ENCODE measurements at places on chromosomes 11 and 22.

- no peak for DNase-seq
Measured at GRCh38 chr11:94694309-94695060, 73.7 kb upstream of the AMOTL1 start.

DNA sequence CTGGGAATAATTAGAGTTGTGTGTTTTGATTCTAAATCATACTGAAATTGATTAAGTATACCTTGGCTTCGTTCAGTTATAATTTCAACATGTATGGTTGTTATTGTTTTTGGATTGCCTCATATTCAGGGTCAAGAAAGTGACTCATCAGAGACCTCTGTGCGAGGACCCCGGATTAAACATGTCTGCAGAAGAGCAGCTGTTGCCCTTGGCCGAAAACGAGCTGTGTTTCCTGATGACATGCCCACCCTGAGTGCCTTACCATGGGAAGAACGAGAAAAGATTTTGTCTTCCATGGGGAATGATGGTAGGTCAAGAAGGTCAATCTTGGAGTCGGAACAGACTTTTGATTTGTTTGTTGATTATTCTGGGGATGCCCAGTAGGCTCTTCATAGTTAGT is 40.4 kb downstream of the KMT2A start:
- DNase-seq, result no peak

GRCh38 chr11:94010136-94010535 is 11.0 kb upstream of the HEPHL1 start:
- DNase-seq, result no peak

DNA sequence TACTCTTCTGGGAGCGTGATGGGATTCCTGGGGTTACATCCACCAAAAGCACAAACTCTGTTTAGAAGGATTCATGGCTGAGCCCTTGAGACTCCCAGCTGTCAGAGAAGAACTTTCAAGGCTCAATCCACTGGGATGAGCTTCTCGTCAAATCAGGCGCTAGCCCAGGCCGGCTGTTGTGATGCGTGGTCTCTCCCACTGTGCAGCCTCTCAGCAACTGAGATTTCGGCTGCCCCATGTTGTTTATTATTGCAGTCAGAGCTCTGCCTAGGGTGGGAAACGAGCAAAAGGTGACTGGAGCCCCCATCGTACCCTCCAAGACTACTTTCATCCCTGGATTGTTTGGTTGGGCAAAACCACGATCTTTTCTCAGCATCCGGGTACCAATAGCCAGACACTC is 251.6 kb downstream of the ETS1 start:
- DNase-seq, result no peak

DNA sequence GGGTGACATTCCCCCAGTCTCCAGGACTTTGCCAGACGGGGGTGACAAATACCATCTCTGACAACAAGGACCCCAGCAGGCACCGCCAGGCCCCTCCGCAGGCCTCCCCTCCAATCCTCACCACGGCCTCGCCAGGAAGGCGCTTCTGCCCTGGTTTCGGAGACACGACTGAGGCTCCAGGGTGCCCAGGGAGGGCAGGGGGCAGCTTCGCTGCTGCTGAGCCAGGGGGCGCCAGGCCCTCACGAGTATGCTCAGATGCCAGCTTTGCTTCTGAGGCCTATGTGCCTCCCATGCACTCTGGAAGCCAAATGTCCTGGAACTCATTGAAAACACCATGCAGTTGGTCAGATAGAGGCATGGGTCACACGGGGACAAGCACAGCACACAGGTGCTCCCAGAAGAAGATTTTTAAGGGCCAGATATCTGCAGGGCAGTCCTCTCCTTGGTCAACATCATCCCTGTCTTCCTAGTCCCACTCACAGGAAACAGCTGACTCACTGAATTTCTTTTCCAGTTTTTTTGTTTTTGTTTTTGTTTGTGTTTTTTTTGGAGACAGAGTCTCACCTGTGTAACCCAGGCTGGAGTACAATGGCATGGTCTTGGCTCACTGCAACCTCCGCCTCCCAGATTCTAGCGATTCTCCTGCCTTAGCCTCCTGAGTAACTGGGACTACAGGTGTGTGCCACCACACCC is 19.9 kb downstream of the BID start:
- no peak for DNase-seq

DNA sequence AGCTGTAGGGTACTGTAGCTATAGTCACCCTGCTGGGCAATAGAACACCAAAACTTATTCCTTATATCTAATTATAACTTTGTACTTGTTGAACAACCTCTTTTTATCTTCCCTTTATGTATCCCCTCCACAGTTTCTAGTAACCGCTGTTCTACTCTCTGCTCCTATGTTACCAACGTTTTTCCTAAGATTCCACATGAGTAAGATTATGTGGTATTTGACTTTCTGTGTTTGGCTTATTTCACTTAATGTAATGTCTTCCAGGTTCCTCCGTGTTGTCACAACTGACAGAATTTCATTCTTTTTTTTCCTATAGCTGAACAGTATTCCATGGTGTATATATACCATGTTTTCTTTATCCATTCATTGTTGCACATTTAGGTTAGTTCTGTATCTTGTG is 258.4 kb downstream of the DYNC2H1 start:
- no peak for DNase-seq

- DNase-seq, result no peak
Measured at GRCh38 chr22:48234011-48234410, 1471.6 kb downstream of the TBC1D22A start.

DNA sequence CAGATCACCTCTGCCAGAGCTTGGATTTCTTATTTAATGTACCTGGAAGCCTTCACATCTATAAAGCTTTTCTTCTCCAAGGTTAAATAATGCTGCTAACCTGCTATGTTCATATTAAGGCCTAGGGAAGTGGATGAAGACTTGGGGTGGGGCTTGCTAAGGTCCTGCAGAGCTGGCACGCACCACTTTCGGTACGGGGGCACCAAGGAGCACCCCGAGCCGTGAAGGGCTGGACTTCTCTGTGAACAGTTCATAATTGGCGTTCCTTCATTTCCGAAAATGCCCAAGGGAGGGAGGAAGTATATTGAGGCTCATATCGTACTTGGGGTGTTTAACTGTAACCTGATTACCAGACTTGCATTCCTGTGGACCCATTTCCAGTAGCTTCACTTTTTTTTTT is 59.6 kb downstream of the ST14 start:
- no peak for DNase-seq

GRCh38 chr22:42217752-42218280 is 52.6 kb downstream of the TCF20 start:
- no peak for DNase-seq

DNA sequence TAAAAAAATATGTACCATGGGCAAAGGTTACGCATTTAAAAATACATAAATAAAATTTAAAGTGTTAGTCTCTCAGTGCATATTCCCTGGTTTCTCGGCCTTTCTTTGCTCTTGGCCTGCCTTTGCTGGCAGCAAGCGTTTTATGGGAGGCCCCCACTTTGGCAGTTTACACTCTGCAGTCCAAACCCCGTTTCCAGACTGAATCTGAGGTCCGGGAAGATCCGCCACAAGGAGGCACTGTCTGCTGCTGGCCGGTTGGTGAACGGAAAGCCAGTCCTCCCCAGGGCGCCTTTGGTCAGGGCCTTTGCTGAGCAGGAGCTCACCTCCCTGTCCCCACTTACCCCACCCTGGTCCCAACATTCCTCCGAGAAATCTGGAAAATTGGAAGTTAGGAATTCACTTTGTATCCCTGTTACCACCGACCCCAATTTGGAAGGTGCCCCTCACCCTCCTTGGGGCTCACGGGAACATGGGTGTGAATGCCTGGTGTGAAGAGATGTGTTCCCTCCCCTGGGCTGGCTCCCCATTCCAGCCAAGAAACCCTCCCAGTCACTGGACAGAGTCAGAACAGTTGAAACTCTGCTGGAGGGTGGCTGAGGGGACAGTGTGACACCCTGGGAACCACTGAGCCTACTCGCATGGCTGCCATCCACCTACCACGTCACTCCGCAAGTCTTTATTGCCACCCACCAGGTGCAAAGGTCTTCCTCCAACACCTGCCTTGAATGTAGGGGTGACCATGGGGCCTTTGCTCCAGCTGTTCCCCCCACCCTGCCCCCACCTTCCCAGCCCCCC is 9.4 kb upstream of the SF1 start:
- DNase-seq, result peak; percentile 85

- DNase-seq, result no peak
Measured at GRCh38 chr22:32987081-32987631, 71.0 kb downstream of the SYN3 start.

DNA sequence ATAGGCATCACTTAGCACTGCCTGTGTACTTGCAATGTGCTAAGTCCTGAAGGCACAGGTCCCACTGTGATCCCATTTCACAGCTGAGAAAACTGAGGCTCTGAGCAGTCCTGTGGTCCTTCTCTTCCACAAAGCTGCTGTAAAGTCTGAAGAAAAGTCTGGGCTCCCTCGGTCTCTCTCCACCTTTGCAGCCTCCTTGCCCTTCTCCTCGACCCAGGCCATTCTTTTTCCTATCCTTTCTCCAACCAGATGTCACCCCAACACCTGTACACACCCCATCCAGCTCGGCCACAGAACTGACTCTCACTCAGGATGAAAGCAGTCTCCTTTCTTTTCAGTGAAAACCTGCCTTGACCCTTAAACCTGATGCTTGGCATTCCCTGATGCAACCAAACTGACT is 42.6 kb upstream of the SYT13 start:
- DNase-seq, result no peak

GRCh38 chr11:64841592-64842365 is 2.7 kb downstream of the CDC42BPG start:
- DNase-seq, result no peak
